ENCODE measurements at places on chromosomes 11 and 22. TPM values are rescaled to one million over a fixed set of nuclear protein-coding genes. Genes with fewer than 3 reads are reported as not detected.

SLC35F2 gene
- total RNA-seq, result 18.5 TPM

GRCh38 chr11:1779034-1779805, 15.5 kb upstream of the CTSD start:
- no peak for DNase-seq

DNA sequence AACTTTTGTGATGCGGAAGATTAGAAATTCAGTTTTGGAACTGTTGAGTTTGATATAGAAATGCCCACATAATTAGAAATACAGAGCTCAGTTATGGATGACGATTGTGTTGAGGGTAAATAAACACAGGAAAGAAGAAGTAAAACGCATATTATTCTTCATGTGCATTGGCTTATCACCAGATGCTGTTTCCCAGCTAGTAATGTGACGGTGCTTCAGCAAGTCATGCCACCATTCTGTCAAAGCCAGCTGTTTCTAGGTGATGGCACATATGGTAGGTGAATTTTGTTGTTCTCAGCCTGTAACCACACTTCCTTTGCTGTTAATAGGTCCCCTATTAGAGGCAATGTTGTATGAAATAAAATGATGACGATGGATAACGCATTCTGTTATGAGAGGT, 68.9 kb downstream of the C11orf65 start:
- no peak for DNase-seq

DNA sequence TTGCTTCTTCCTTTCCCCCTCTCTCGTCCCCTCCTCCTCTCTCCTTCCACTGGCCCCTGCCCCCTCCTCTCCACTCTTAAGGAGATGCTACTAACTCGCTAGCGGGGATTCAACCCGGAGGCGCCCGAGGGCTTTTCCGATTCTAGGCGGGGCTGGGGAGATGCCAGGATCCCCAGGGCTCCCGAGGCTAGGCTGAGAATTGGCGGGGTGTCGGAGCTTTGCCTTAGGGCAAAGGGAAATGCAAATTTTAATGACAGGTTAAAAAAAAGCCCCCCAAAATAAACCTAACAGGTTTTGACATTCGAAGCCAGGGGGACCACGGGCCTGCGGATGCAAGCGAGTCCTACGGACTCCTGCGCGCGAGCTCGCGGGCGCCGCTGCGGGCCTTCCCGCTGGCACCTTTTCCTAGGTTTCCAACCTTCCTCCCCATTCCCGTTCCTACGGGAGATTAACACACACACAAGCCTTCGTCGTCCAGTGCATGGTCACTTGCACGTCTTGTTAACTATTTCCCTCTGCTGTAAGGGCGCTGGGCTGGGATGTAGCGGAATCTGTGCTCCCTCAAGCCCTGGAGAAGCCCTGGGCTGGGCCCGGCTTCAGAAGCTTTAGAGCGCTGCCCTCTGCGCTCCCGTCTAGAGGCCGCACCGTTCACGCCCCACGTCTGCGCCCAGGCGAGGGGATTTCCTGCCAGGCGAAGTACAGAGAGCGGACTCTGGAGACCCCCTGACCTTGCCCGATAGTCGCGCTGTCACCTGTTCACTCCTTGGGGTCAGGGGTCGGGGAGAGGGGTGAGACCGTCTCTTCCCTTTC, 729 bp upstream of the ALX4 start:
- no peak for DNase-seq

DNA sequence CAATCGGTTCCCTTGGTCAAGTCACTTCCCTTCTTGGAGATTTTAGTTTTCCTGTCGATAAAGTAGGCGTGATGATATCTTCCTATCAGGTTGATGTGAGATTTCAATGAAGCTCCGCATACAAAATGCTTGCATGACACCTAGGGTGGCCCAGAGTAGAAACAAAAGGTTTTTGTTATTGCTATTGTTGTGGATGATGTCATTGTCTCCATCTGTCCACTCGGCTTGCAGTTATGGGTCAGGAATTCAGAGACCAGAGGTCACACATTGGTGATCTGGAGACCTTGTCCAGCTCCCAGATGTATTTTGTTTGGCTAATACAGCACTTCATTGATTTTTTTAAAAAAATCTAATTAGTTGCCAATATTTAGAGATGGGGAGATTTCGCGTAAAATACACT, 382.1 kb downstream of the MN1 start:
- DNase-seq, result no peak

GRCh38 chr11:2713661-2714462, 14.1 kb upstream of the KCNQ1OT1 start:
- no peak for DNase-seq

DNA sequence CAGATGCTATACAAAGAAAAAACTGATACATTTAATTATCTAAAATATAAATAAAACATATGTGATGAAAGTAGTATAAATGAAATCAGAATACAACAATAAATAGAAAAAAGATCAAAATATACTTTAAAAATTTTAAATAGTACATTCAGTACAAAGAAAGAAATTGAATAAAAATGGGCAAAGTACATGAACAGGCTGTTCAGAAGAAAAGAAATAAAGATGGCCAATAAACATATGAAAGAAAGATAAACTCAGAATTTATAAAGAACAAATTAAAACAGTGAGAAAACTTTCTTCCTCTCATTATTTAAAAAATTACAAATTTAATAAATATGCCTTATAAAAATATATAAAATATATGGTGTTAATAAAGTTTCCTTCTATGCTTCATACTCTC, 50.5 kb upstream of the AMOTL1 start:
- no peak for DNase-seq

- DNase-seq, result no peak
Measured at GRCh38 chr11:46333394-46333947, 13.8 kb upstream of the DGKZ start.

GRCh38 chr11:75816561-75817239, 1.7 kb downstream of the UVRAG start:
- no peak for DNase-seq

DNA sequence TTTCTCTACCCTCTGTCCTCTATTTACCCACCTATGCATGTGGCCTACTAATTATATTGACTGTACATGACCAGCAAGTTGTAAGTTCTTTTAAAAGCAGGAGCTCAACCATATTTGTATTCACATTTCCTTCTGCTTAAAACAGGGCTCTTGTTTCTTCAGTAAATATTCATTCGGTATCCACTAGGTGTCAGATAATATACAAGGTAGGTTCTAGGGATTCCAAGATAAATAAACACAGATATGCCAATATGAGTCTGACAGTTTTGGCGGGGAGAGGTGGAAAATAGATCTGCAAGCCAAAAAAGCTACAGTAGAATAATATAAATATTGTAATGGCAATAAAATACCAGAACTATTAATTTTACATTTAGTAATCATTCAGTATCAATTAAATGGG, 15.3 kb upstream of the RAB30 start:
- no peak for DNase-seq

DNA sequence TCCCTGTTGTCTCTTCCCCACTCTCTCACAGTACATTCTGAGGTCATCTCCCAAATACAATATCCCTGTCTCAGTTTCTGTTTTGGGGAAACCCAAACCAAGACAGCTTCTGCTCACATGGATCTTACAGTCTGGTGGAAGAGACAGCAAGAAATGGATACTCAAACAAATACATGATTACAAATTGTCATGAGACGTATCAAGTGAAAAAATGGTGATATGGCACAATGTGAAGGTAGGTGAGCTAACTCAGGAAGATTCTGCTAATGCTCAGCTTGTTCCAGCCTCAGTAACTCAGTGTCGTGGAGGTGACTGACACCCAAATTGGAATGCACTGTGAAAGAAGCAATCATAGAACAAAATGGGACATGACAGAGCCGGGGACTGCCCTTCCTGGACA, 68.3 kb downstream of the CHST1 start:
- no peak for DNase-seq

DNA sequence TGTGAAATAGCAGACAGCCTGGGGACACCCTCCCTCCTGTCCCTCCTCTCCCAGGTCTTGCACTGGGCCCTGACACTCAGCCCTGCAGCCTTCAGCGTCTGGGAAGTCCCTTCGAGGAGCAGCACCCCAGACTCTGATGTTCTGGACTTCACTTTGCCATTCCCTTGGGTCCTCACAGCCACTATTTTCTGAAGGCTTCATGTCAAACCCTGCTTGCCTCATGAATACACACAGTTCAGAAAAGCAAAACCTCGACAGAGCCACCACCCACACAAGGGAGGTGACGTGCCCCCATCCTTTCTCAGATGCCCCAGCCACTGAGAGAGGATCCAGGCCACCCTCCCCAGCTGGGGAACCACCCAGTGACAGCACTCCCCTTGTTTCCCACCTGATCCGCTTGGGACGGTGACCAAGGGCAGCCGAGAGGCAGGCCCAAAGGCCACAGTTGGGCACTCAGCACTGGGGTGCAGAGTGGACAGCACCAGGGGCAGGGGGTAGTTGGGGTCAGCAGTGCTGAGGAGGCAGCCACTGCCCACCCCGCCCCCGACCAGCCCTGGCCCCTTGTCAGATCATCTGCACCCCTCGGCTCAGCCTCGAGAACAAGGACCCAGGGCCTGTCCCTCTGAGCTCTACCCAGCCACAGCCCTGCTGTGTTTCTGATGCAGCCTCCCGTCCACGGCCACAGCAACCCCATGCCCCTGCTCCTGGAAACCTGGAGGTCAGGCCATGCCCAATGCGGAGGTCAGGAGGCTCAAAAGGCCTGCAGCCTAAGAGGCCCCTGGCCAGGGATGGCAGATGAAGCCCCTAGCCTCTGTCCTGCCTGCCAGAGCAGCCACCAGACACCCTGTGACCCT, 3.1 kb upstream of the TNNT3 start:
- no peak for DNase-seq

GRCh38 chr11:78065203-78065602, 1.5 kb downstream of the THRSP start:
- DNase-seq, result no peak

DNA sequence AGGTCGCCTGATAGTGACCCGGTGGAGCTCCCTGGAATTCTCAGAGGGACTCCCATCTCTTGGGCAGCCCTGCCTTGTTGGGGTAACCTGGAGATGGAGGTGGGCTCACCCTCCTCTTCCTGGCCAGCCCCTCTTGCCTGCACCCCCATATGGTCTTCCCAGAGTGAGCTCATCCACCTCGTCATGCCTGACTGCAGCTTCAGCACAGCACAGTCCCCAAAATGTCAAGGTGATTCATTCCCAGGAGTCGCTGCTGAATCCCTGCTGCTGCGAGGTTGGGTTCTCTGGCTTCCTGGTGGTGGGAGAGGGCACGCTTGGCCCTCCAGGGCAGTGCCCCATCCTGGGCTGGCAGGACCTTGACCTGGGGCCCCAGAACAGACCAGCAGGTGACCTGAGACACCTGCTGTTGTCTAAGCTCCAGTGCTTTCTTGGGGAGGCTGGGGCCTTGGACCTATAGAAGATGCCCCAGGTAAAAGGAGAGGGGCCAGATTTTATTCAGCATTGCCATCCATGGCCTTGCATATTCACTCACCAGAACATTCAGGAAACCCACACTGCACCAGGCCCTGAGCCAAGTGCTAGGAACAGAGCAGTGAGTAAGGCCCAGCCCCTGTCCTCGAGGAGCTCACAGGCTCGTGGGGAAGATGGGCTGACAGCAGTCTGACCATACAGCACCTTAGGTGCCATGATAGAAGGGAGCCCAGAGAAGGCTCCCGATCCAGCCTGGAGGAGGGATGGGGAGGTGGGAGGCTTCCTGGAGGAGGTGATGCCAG, 72.9 kb downstream of the CACNA1I start:
- no peak for DNase-seq

- DNase-seq, result no peak
Measured at GRCh38 chr22:28332410-28332809, 347.2 kb downstream of the TTC28 start.

GRIA4 gene
- 2.9 TPM for total RNA-seq

- DNase-seq, result no peak
Measured at GRCh38 chr11:15801616-15802015, 554.7 kb downstream of the SOX6 start.

DNA sequence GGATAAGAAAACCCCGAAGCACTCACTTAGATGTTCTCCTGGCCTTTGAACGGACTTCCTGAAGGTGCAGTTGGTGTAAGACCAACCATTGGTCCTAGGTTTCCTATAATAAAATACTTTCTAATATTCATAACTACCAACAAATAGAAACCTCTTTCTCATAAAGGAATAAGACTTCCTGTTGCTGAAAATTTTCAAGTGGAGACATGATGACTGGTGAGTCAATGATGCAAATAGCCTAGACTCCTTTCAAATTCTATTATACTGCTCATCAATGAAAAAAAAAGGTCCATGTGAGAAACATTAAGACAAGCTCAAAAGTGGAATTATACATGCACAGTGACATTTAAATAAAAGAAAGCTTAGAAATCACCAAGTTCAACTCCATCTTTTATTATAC, 862.8 kb downstream of the FAM181B start:
- DNase-seq, result no peak

GRCh38 chr11:64994318-64994717, 2.5 kb downstream of the BATF2 start:
- DNase-seq, result no peak

DNA sequence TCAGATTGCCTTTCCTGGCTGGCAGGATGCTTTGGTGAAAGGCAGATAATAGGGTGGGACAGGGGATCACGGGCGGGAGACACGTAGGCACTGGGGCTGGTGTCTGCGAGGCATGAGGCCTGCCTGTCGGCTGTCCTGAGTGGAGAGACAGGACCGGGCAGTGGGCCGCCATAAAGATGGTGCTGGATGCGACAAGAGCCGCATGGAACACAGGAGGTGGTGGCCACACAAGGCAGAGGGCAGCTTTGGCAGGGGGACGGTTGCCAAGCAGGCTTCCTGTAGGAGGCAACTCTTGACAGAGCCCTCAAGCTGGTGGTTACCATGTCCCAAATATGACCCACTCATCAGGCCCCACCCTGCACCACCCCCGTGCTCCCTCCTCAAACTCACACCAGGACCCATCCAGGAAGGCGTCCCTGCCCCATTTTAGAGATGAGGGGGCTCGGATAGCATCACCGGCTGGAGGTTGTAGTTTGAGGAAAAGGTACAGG, 4.9 kb upstream of the PPARA start:
- DNase-seq, result no peak

GRCh38 chr22:50490531-50491308, 4.1 kb downstream of the MIOX start:
- no peak for DNase-seq

DNA sequence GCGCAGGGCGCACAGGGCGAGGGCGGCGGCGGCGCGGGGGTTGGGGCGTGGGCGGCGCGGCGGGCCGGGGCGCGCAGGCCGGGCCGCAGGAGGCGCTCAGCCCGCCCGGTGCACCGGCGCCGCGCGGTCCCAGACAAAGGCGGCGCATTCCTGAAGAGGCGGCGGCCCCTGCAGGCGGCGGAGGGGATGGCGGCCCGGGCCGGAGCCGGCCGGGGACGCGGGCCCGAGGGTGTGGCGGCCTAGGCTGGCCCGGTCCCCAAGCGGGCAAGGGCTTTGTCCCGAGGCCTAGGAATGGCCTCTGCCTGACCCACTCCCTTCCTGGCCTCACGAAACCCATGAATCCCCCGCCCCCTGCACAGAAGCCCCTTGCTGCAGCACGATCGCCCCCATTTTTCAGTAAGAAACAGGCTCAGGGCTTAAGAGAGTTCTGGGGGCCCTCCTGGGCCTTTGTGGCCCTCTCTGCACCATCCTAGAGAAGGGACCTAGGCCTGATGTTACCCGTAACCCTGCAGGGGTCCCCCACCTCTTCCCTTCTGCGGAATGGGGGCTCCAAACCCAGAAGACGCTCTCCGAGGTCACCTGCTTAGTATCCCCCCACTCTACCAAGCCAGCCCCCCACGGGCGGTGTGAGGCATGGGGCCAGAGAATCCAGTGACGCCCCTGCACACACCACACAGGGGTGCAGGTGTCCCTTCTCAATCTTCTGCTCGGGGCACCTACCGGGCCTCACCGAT, at the start of gene RTN4R:
RTN4R (minus strand) TSS at position 40 of the 734 bp plus-strand sequence. CDS start 226 bp downstream, outside the sequence.
- peak; percentile 72 for DNase-seq

CHRM4 gene
- 0.39 TPM for total RNA-seq

GRCh38 chr11:20707876-20708275, 38.5 kb downstream of the NELL1 start:
- DNase-seq, result no peak
